ENCODE measurements at places on chromosomes 5 and 9.

GRCh38 chr5:52769061-52769460, 18.7 kb upstream of the ITGA1 start:
- no peak for DNase-seq

DNA sequence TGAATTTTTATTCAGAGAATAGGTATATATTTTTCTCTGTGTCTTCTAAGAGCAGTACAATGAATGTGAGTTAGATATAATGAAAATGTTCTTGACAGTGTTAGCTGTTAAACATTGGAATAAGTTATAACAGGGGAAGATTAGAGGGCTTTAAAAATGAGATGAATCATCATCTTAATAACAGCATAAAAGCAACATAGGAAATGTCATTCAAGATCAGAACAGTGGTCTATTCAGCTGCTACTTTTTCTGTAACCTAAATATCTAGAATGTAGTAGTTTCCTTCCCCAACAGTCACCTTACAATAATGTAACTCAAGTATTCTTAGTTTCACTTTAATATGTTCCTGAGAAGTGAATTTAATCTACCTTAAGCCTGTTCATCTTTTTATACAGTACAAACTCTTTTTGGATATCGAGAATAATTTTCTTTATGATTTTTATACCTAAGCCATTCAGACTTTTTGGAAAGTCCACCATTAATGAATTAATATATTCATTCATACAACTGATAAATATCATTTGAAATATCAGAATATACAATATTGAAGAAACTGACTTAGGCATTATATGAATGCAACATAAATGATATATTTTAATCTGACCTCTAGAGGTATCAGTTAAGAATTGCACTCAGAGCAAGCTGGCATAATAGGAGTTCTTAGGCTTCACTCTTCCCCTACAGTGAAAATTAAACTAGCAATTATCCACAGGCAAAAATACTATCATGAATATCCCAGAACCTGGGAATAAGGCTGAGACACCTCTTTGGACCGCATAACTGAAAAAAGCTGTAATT, 66.1 kb upstream of the EDIL3 start:
- no peak for DNase-seq

- no peak for DNase-seq
Measured at GRCh38 chr5:162990856-162991497, 446.4 kb upstream of the CCNG1 start.

- no peak for DNase-seq
Measured at GRCh38 chr9:78214492-78214891, 21.4 kb upstream of the CEP78 start.

- DNase-seq: no peak
Measured at GRCh38 chr5:154370119-154370518, 75.7 kb upstream of the SAP30L start.

- DNase-seq: no peak
Measured at GRCh38 chr5:127290946-127291693, 524 bp downstream of the MEGF10 start.

GRCh38 chr9:136694872-136695247, 7.6 kb upstream of the AGPAT2 start:
- no peak for DNase-seq

GRCh38 chr5:178455480-178455835, 134.7 kb downstream of the COL23A1 start:
- DNase-seq: no peak

GRCh38 chr5:16929831-16930230, 6.3 kb downstream of the MYO10 start:
- no peak for DNase-seq

GRCh38 chr9:20001058-20001457, 212.2 kb upstream of the SLC24A2 start:
- no peak for DNase-seq

- no peak for DNase-seq
Measured at GRCh38 chr5:120576588-120576987, 112.5 kb downstream of the PRR16 start.

Data from testis (tissue), 5 donors.